Psoas muscle (tissue), 8 donors: ENCODE measurements at places on chromosomes 4 and X. TPM values are rescaled to one million over a fixed set of nuclear protein-coding genes. Genes with fewer than 3 reads are reported as not detected.

SHOX gene
- total RNA-seq, result not detected

- H3K27me3 ChIP-seq, result no peaks in the 10 kb centered on the region
- no peak overlapping the region for H3K4me3 ChIP-seq
- no peak overlapping the region for H3K27ac ChIP-seq
- no peak for DNase-seq
- no peaks in the 10 kb centered on the region for H3K4me1 ChIP-seq
Observed at GRCh38 chr4:30208731-30209435, 511.3 kb upstream of the PCDH7 start.

- no peaks in the 10 kb centered on the region for H3K36me3 ChIP-seq
- no peak for DNase-seq
- H3K4me1 ChIP-seq, result no peaks in the 10 kb centered on the region
- H3K27me3 ChIP-seq, result no peaks in the 10 kb centered on the region
Observed at GRCh38 chrX:45743906-45744625, 543.4 kb upstream of the DIPK2B start.

DNA sequence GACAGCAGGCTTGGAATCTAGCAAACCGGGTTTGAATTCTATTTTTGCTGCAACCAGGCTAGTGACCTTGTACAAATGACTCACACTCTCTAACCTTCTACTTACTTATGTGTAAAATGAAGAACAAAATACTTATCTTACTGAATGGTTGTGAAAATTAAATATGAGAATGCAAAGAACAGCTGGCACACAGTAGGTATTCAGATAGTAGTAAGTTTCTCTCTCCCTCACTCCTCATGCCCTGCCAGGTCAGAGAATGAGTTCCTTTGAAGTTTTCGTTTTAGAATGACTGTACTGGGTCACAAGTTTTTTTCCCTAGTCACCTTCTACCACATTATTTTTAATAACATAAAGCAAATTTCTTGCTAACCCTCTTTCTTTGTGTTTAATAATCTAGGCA, 33.0 kb downstream of the CISD2 start:
- no peak overlapping the region for H3K4me3 ChIP-seq
- DNase-seq, result no peak
- H3K27ac ChIP-seq, result no peak overlapping the region
- H3K36me3 ChIP-seq, result no peaks in the 10 kb centered on the region
- H3K27me3 ChIP-seq, result no peaks in the 10 kb centered on the region

XKRX gene
- 0.09 TPM for total RNA-seq

KLB gene
- 0.05 TPM for total RNA-seq

ATRX gene
- total RNA-seq, result 68.6 TPM

CLTRN gene
- not detected for total RNA-seq
